Activated CD8-positive, alpha-beta T cell treated with anti-CD3 and anti-CD28 coated beads, Interleukin-2, amount 10 ng/mL, durations not matched to agents 7 days and 5 days (primary cell): ENCODE measurements at places on chromosomes 4 and X.

DNA sequence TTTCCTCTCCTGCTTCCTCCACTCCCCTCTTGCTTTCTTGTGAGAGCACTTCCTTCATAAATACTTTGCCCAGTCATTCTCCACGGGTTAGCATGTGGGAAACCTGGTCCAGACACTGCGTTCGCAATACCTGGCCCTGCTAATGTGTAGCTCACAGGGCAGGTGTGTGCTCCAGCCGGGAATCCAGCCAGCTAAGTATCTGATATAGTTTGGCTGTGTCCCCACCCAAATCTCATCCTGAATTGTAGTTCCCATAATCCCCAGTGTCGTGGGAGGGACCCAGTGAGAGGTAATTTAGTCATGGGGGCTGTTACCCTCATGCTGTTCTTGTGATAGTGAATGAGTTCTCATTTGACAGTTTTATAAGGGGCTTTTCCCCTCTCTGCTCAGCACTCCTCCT, 32.2 kb upstream of the STX18 start:
- no peak for DNase-seq

GRCh38 chrX:142994988-142995387, 30.7 kb upstream of the SPANXN4 start:
- no peak for DNase-seq

DNA sequence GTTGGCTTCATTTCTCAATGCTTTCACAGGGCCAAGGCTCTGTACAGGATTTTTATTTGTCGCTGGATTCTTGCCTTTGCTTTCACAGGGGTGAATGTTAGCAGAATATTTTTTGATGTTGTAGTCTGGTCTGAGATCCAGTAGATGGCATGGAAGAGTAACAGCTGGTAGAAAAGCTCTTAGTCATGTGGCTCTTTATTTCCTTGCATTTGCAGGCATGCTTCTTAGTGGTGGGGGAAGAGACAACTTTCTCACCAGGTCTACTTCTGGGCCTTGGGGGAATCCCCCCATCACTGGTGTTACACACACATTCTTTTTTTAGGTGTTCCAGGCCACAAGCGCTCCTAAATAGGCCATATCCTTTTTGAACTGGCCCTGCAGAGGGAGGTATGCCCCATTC, 58.2 kb upstream of the DKK2 start:
- no peak for DNase-seq

GRCh38 chr4:110452546-110452945, 23.4 kb upstream of the ENPEP start:
- DNase-seq: no peak

DNA sequence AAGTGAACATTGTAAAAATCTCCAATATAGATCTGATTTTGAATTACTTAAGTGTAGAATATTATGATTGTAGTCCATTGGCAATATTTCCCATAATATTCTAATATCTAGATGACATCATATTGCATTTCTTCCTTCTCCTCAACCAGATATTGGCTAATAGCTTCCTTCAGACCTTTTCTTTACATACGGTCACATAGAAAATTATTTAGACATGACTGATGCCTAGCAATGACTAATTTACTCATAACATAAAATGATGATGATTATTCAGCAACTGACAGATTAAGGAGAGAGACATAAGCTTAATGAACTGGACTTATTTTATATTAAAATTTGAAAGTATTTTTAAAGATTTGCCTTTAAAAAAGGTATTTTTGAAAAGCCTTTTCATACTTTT, 1287.6 kb downstream of the STIM2 start:
- DNase-seq: no peak

- no peak for DNase-seq
Observed at GRCh38 chr4:8472158-8472688, 31.6 kb downstream of the TRMT44 start.

DNA sequence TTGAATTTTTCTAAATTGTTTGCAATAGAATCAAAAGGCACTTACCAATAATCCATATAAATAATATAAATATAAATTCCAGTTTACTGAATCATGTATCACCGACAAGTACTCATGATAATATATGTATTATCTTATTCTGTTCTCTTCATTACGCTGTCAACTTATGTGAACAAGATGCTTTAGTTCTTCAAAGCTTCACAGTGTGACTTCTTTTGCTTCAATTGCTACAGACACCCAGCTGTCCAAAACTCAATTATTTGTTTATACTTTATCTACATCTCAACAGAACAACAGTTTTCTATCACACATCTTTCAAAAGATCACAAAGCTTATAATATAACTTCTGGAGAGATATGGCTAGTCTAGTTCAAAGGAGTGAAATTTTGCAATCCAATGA, 1499.9 kb upstream of the PCDH10 start:
- DNase-seq: no peak

GRCh38 chrX:99703473-99703872, 706.6 kb downstream of the PCDH19 start:
- no peak for DNase-seq

- no peak for DNase-seq
Observed at GRCh38 chr4:98540803-98541202, 117.6 kb downstream of the TSPAN5 start.

GRCh38 chr4:129371926-129372325, 276.0 kb downstream of the C4orf33 start:
- no peak for DNase-seq

DNA sequence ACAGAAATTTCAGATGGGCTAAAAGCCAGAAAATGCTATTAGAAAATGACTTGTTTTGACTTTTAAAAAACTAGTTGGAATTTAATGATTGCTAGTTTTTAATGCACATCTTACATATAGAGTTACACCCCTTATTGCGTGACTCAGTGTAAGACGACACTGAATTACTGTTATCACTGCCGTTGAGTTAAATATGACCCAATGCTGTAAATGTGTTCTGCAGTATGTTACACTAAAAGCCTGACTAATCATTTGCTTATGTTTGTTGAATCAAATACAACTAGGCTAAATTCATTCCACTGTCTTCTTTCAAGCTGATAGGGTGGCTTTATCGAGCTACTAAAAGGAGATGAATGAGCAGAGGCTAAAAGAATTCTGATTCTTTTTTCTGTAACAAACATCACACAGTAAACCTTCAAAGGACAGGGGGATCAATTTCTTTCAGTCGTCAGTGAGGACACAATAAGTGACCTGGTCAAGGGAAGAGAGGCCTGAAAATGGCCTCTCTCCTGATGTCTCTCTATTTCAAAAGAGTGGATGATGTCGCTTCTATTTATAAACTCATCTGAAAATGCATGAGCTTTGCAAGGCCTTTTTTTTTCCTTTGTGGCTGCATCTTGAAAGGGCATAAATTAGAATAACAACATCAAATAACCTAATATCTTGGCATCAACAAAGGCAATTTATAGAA, 142.2 kb upstream of the KCNIP4 start:
- no peak for DNase-seq

- no peak for DNase-seq
Observed at GRCh38 chr4:41994461-41994985, 4.2 kb downstream of the SLC30A9 start.

DNA sequence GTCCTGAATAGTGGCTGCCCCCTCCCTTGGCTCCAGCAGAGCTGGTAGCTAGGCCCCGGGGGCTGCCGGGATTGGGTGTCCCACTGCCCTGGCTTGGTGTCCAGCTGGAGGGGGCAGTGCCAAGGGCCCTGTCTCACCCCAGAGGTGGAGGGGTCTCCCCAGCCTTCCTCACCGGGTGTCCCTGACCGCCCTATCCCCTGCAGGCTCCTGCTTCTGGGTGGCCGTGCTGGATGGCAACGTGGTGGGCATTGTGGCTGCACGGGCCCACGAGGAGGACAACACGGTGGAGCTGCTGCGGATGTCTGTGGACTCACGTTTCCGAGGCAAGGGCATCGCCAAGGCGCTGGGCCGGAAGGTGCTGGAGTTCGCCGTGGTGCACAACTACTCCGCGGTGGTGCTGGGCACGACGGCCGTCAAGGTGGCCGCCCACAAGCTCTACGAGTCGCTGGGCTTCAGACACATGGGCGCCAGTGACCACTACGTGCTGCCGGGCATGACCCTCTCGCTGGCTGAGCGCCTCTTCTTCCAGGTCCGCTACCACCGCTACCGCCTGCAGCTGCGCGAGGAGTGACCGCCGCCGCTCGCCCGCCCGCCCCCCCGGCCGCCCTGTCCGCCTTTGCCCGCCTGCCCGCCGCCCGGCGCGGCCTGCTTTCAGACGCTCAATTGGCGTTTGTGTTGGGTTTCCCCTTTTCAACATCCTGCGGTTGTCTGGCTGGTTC, 4.6 kb downstream of the NAT8L start:
- DNase-seq: no peak

GRCh38 chr4:148007792-148008191, 275.9 kb downstream of the ARHGAP10 start:
- DNase-seq: no peak

GRCh38 chr4:10893395-10893794, 208.8 kb upstream of the CLNK start:
- DNase-seq: no peak

- DNase-seq: no peak
Observed at GRCh38 chr4:40969501-40969900, 219.7 kb downstream of the NSUN7 start.

GRCh38 chr4:32771491-32771890, 2051.3 kb downstream of the PCDH7 start:
- DNase-seq: no peak

DNA sequence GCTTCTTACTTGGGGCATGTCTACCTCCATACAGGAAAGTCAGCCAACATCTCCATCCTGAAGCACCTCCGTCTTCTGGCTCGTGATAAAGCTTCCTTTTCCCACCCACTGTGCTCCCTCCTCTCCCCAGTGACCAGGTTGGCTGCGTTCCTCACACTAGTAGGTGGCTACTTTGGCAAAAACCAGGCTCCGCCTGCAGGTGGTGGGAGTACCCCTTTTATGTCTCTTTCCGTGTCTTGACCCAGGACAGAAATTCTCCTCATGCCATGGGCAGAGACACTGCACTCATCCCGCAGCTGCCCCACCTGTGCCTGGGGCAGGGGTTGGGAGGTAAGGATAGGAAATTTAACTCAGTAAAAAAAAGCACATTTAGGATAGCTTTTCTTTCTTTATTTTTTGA, 50.9 kb downstream of the ENPP6 start:
- no peak for DNase-seq

- no peak for DNase-seq
Observed at GRCh38 chr4:97132435-97132834, 1010.8 kb downstream of the STPG2 start.

- no peak for DNase-seq
Observed at GRCh38 chr4:101334963-101335572, 12.3 kb downstream of the PPP3CA start.

DNA sequence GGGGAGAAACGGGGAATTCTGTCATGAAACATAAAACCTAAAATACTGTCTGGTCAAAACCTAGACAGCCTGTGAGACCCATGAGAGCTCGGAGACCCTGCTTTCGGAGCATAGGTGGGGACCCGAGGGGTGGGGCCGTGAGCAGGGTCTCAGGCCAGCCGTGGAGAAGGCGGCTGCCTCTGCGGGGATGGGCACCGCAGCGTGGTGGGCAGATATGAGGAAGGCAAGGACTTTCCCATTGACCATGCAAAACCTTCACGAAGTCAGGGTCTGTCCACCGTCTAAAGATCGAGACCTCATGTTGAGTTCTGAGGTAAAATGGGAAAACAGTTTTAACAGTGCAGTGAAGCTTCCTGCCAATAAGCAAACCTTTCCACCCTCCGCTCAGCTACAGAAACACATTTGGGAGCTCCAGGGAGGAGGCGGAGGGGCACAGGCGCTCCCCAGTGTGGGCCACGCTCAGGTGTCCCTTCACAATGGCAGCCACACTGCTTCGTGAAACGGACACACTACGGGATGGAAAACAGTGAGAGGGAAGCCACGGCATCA, 74.4 kb downstream of the SORBS2 start:
- no peak for DNase-seq
